GF-D8 (cell line): ENCODE measurements at places on chromosomes 1 and 21.
A peak's percentile ranks its signal among the peaks of the same experiment; 100 is the strongest.

DNA sequence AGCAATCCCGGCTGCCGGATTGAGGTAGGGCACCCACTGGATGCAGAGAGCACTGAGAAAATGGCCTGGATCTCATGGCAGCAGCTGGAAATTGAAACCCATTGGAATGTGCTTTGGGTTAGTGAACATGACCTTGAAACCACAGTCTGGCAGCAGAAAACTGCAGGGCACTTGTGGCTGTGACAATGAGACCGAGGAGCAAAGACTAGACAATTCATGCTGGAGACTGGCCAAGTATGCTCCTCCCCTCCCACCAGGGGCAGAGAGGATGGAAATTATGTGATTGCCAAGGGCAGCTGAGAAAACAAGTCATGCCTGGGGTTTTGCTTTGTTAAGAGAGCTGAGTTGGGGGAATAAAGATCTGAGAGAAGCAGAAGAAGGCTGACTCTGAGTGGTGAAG, 60.7 kb downstream of the ZNF697 start:
- DNase-seq, result no peak

GRCh38 chr1:92040971-92041370, 11.2 kb downstream of the EPHX4 start:
- DNase-seq, result no peak

DNA sequence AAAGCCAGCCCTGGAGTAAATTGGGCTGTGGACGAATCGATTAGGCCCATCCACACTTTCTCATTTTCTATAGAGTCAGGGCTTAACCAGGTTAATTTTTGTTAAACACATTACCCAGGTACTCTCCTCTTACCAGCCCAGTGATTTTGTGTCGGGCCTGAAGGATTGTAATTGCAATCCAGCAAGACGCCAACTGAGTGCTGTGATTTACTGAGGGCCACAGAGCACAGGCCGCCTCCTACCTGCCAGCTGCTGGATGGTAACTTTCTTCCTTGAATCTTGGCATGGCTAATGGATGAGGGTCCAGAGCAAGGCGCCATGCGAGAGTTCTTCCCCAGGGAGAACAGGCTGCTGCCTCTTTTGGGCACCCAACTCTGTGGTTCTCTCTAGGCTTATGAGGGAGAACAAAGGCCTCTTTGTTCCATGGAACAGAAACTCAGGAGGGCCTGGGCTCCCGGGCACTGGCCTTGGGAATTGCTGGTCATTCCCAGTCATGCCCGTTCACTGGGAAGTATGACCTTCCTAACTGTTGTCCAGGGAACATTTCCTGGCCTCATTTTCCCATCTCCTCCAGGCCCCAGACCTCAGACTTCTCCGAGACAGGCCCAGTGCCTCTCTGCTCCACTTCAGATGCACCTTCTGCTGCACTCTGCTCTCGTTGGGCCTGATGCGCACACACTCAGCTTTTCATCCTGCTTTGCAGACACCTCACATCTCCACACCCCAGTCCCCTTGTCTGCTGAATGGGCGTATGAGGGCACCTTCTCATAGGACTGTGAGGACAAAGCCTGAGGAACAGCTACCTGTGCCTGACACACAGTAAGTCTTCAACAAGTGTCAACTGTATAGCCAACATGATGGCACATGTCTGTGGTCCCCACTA, 57.3 kb downstream of the SYF2 start:
- no peak for DNase-seq

- peak; percentile 64 for DNase-seq
Measured at GRCh38 chr1:29793101-29793546, 556.8 kb downstream of the PTPRU start.

DNA sequence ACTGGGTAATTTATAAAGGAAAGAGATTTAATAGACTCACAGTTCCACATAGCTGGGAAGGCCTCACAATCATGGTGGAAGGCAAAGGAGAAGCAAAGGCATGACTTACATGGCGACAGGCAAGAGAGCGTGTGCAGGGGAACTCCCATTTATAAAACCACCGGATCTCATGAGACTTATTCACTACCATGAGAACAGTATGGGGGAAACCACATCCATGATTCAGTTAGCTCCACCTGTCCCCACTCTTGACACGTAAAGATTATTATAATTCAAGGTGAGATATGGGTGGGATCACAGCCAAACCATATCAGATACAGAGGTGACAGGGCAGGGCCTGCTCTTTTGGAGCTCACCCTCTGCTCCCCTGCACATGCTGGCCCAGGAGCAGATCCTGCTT, 31.4 kb upstream of the TMEM61 start:
- DNase-seq, result no peak
